ENCODE measurements at places on chromosomes 6 and 20.
A peak's percentile ranks its signal among the peaks of the same experiment; 100 is the strongest.

DNA sequence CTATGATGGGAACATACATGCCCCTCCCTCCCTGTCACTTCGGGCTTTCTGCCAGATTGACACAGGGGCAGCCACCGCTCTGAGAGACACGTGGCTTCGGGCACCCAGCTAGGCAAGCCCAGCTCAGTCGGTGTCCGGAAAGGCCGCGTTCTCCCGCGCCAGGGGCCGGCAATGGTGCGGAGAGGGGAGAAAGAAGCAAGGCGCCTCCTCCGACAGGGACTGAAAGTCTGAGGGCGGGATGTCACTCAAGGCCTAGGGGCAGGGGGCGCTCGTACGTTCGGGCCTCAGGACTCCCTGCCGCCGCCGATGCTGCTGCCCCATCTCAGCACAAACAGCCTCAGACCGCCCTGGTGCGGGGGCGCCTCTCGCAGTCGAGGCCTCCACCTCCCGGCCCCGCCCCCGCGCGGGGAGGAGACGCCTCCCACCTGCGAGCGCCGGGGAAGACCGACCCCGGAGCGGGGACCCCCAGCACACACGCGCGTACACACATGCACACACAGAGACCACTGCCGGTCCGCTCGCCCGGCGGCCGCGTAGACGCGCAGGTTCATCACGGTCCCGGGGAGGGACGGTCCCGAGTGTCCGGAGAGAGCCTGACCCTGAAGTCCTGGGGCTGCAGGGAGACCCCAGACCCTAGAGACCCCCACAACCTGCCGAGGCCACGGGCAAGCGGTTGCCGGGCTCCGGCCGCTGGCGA, 1.9 kb downstream of the GRM4 start:
- peak; percentile 20 for DNase-seq

GRCh38 chr6:193773-194310, 98.4 kb upstream of the DUSP22 start:
- DNase-seq, result peak; percentile 21

DNA sequence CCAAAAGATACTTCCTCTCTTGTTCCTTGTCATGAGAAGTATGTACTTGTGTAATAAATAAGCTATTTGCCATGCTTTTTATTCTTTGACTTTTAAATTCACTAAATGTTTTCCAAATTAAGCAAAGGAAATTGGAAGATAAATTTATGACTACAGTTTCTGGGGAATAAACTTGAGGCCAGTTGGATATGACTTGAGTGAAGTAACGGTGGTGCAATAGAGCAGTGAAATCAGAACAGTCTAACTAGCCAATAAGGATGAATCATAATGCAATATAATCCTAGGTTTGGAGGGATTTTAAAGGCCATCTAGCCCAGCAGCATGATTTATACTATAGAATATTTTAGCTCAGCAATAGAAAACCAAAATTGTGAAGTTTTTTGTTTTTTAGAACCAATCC, 183.8 kb upstream of the TCF21 start:
- no peak for DNase-seq

DNA sequence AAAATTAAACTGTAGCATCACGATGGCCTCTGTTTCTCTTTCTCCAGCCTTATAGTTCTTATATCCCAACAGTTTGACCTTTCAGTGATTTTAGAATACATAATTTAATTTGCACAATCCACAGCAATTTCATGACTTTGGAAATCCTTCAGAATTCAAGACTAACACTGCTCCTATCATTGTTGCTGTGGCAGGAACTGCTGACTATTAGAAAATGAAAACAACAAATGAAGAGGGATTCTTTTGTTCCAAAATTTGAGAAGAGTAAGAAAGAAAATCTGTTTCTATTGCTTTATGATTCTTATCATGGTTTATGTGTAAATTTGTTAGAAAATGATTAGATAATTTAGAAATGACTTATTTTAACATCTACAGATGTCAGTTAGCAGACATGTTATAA, 604.0 kb upstream of the ADGRB3 start:
- DNase-seq, result no peak

GRCh38 chr20:8652396-8652795, 416.5 kb upstream of the PLCB4 start:
- DNase-seq, result no peak

GRCh38 chr6:77403424-77403823, 59.9 kb downstream of the HTR1B start:
- DNase-seq, result no peak

- DNase-seq, result no peak
Measured at GRCh38 chr6:24353861-24354260, 4.0 kb downstream of the DCDC2 start.

DNA sequence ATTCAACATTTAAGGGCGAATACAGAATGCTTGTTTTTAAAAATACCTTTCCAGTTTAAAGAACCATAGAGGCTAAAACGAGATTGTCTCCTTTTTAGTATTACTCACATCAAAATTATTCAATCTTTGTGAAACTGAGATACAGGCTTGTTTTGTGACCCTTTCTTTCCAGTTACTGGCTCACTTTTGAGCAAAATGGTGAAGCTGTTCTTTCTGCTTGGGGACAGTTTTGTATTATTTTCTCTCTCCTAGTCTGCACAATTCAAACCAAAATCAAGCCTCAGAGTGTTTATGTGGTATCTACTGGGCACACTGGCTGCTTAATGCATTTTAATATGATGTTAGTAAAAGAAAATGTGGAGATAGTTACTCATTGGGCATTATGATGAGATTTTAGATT, 36.5 kb downstream of the HIVEP1 start:
- no peak for DNase-seq

DNA sequence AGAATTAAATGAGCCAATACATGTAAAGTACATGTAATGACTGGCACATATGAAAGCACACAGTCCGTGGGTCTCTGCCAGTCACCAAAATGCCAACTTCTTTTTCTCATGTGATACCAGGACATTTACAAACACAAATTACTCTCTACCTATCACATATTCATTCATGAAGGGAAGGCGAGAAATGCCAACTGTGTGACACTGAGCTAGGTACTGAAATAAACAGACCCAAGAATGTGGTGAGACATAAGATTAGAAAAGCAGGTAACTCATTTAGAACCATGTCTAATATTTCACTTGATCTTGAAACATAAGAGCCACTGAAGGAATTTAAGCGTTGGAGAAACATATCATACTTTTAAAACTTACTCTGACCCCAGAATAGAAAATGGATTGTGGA, 41.4 kb downstream of the HBS1L start:
- no peak for DNase-seq

All from stimulated activated CD8-positive, alpha-beta memory T cell treated with anti-CD3 and anti-CD28 coated beads, Interleukin-15, amount 100 ng/mL, for 4 hours (primary cell).